ENCODE measurements at places on chromosomes 7 and 10.

DNA sequence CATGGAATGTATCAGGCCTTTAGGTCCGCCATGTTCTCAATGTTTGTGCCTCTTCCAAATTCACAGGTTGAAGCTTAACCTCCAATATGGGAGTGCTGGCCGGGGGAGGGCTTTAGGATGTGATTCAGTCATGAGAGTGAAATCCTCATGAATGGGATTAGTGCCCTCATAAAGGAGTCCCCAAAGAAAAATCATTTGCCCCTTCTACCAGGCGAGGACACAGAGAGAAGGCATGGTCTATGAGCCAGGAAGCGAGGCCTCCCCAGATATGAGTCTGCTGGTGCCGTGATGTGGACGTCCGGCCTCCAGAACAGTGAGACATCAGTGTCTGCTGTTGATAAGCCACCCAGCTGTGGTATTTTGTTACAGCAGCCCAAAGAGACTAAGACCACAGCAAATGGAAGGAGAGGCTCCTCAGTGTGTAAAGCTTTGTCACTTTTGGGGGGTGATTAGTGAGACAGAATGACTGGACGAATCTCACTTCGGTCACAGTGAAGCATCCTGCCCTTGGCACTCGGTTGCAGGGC is 231.3 kb upstream of the KLF6 start:
- no peak for DNase-seq

GRCh38 chr10:70985824-70986622 is 97.7 kb upstream of the PCBD1 start:
- no peak for DNase-seq

DNA sequence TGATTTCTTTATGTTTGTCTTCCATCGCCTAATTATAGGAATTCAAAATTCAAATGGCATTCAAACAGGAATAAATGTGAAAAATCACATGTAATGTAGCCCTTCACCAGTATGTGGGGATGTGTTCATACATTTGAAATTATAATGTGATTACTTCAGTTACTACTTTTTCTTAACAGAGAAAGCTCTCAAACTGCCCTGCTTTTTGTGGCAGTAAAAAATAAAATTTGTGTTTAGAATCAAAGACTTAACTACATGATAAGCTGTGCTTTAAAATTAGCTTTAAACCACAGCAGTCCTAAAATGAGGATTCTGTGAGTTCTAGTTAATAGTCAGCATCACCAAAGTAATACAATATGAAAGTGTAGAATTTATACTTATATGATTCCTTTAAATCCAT is 7.8 kb upstream of the HERC4 start:
- DNase-seq: peak; percentile 64

DNA sequence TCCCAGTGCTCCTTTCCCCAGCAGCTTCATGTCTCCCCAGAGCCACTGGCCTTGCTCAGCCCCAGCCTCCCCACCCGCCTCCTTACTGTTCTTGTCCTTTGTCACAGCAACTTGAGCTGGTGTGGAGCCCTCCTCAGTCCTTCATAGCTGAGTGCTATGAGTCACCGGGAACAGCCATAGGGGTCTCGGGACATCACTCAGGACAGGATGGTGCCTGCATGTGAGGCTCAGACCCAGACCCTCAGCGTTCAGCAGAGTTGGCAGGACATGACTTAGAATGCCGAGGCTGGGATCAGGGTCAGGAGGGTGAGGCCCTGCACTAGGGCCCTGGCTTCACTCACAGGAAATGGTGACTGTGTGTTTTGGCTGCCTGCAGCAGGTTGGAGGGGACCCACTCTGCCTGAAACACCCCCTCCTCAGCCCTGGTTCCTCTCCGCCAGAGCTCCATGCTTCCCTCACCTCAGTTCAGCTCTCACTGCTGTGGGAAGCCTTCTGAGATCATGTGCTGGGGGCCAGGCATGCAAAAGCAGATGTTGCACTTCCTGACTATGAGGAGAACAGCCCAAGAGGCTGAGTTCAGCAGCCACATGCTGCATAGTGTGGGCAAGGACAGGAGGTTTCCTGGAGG is 40.7 kb upstream of the GJD4 start:
- DNase-seq: peak; percentile 64

- DNase-seq: peak; percentile 51
These were observed 35.7 kb downstream of the P4HA1 start for GRCh38 chr10:73060738-73061635.

DNA sequence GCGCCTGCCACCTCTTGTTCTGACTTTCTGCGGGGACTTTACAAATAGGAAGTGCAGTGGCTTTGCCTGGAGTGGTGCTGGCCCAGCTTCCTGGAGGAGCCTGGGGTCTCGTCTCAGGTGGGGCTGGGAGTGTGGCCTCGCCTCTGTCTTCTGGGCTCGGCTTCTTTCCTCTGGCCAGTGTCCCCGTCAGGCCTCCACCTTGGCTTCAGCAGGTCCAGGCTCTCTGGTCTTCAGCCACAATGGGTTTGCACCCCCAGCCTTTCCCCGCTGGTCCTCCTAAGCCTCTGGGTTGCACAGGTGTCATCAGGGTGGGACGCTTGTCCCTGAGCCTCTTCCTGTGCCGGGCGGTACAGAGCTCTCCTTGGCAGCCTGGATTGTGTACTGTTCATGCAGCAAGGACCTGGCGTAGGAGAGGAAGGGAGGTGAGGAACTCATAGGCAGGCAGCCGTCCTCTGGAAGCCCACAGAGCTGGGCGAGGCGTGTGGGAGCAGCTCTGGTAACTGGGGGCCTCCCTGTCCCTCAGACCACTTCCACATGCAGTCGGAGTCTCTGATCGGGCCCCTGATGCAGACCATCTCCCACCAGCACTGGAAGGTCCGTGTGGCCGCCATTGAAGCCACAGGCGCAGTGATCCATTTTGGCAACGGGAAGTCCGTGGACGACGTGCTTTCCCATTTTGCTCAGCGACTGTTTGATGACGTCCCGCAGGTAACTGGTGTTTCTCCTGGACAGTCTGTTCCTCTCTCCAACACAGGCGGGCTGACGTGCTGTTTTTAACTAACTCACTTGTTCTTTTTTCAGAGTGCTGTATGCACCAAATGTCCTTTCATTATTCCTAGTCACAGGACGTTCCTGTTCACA is 2.3 kb upstream of the PRKAR1B start:
- no peak for DNase-seq

DNA sequence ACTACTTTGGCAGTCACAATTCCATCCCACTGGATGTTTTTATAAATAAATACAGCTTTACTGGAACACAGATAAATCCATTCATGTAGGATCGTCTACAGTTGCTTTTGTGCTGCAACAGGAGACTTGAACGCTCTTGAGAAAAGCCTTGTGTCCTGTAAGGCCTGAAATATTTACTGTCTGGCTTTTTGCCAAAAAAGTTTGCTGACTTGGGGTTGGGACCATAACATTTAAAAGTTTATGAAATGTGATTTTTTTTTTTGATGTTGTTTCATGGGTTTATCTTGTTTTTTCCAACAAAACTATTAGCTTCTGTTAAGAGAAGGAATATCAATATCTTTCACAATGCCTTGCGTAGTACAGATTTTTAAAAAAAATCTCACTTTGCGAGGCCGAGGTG is 71.1 kb upstream of the MINDY3 start:
- DNase-seq: no peak

GRCh38 chr7:21548491-21548890 is 5.7 kb downstream of the DNAH11 start:
- no peak for DNase-seq

GRCh38 chr7:23332910-23333612 is 33.9 kb downstream of the MALSU1 start:
- DNase-seq: peak; percentile 76

GRCh38 chr7:17779381-17779780 is 160.9 kb downstream of the SNX13 start:
- DNase-seq: no peak

GRCh38 chr10:31808258-31809218 is 120.1 kb downstream of the ARHGAP12 start:
- DNase-seq: peak; percentile 86

GRCh38 chr10:58140691-58141347 is 126.9 kb downstream of the IPMK start:
- no peak for DNase-seq

GRCh38 chr7:111159426-111159825 is 68.5 kb downstream of the LRRN3 start:
- no peak for DNase-seq

DNA sequence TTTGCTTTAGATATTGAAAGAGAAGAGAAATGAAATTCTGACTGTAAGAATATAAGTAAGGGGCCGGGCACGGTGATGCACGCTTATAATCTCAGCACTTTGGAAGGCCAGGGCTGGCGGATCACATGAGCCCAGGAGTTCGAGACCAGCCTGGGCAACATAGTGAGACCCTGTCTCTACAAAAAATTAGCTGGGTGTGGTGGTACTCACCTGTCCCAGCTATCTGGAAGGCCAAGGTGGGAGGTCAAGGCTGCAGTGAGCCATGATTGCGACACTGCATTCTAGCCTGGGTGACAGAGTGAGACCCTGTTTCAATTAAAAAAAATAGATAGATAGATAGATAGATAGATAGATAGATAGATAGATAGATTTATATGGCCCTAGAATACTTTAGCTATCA is 82.3 kb downstream of the BTRC start:
- no peak for DNase-seq

DNA sequence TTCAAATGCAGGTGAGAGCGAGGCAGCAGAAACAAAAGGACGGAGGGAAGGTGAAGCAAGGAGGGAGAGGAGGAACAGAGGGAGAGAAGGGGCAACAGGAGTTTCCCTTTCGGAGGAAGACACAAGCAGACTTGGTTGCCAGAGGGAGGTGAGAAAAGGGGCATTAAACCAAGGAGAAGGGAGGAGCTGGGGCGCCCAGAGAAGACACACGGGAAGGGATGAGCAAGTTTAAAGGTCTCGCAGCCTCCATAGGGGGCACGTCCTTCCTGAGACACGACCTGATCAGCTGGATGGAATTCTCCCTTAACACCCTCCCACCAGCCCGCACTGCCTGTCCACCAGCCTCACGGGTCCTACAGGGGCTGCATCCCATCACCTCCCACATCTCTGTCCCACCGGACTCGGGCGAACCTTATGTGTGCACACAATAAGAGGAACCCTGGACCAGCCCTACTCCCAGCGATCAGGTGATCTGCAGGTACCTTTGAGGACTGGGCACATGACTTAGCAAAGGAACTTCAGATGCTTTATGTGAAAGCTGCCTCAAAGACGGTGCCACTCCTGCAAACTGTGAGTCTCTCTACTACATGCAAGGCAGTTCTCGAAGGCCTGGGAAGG is 251.2 kb downstream of the TNS3 start:
- DNase-seq: no peak

- DNase-seq: no peak
These were observed 251.5 kb downstream of the BICC1 start for GRCh38 chr10:58764087-58764747.

- DNase-seq: no peak
These were observed 167.0 kb downstream of the CTTNBP2 start for GRCh38 chr7:117706210-117706609.

GRCh38 chr7:144436500-144436899 is 33.0 kb upstream of the NOBOX start:
- DNase-seq: no peak

DNA sequence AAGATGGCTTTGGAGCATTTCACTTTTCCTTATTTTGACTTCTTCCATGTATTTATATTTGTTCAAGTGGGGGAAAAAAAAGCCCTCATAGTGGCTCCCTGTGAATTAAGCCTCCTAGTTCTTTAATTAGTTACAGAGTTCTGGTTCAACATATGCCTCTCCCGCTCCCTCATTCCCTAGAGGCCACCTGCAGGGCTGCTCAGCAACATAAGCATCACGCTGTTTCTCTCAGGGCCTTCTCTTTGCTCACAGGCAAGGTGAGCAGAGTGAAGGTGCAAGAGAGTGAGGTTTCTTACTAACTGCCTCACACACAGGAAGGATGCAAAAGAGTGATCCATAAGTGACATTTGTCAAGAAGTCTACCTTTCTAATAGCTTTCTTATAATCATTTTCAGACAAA is 196.7 kb downstream of the SEMA3E start:
- DNase-seq: no peak

GRCh38 chr10:103466734-103467133 is 8.0 kb upstream of the CALHM1 start:
- no peak for DNase-seq

DNA sequence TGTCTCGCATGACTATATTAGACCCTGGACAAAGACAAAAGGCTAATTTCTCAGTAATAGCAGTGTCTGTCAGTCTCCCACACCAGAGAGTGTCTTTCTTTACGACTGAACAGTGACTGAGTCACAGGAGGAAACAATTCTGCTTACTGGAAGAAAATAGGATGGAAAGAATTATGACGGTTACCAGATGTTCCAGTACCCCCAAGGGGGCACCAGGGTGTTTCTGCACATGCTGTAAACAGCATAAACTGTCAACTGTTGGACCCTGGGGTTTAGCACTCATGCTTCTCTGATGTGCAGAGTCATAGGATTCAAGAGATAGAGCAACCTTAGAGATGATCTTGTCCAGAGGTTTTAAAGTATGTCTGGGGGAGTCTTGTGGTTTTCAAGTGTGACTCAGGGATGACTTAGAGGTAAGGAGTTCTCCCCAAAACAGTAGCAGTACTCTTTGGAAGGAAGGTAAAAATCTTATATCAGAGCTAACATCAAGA is 291.7 kb downstream of the THSD7A start:
- DNase-seq: peak; percentile 84

- DNase-seq: peak; percentile 20
These were observed 863 bp downstream of the ST8SIA6 start for GRCh38 chr10:17453373-17454091.

DNA sequence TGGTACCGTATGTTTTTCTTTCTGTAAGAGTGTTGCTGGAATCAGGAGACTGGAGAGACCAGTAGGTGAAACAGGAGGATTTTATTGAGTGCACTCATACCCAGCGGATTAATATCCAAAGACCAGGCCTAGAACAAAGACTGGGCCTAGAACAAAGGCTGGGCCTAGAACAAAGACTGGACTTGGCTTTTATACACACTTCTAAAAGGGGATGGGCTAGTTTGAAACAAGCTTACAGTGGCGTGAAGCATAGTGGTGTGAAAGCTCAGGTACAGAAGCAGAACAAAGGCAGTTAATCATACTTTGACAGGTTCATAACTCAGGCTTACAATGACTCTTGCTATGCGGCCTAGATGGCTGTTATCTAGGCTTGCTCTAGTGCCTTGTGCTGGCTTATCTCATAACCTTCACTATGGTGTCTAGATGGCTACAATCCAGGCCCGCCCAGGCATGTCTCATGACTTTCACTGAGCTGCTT is 67.7 kb downstream of the TRIM24 start:
- no peak for DNase-seq

GRCh38 chr7:129797214-129797789 is 155.5 kb downstream of the UBE2H start:
- DNase-seq: no peak

- peak; percentile 93 for DNase-seq
These were observed 6.5 kb downstream of the INHBA start for GRCh38 chr7:41696323-41696916.

DNA sequence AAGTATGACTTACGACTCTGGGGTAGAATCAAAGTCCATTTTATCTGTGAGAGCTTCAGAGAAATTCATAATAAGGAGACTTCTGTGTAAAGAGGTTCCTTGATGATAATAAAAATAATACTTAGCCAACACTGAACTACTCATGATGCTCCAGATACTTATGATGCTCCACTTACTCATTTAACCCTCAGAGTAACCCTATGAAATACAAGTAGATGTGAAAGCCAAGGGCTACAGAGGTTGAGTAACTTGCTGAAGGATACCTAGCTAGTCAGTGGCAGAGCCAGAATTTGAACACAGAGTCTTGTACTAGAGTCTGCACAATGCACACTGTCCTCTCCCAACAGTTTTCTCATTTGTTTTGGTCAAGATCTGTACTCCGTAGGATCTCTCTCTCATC is 89.5 kb downstream of the HECW1 start:
- no peak for DNase-seq

- no peak for DNase-seq
These were observed 176.1 kb upstream of the KLF6 start for GRCh38 chr10:3961082-3961481.

Data from cardiac fibroblast (primary cell).